ENCODE measurements at places on chromosomes 7 and 10. TPM values are rescaled to one million over a fixed set of nuclear protein-coding genes. Genes with fewer than 3 reads are reported as not detected.

GRCh38 chr10:99530108-99531025, 2.4 kb upstream of the NKX2-3 start:
- peaks cover 11% of the 10 kb centered on the region for H3K36me3 ChIP-seq
- peaks cover 22% of the 10 kb centered on the region for H3K4me1 ChIP-seq
- H3K4me3 ChIP-seq = peak overlapping the region; percentile 57
- no peak overlapping the region for H3K27ac ChIP-seq
- DNase-seq = no peak

GRCh38 chr10:67612176-67612575, 83.8 kb downstream of the CTNNA3 start:
- no peaks in the 10 kb centered on the region for H3K36me3 ChIP-seq
- H3K27ac ChIP-seq = no peak overlapping the region
- no peak for DNase-seq

Gene CYP3A5
- not detected for total RNA-seq

DNA sequence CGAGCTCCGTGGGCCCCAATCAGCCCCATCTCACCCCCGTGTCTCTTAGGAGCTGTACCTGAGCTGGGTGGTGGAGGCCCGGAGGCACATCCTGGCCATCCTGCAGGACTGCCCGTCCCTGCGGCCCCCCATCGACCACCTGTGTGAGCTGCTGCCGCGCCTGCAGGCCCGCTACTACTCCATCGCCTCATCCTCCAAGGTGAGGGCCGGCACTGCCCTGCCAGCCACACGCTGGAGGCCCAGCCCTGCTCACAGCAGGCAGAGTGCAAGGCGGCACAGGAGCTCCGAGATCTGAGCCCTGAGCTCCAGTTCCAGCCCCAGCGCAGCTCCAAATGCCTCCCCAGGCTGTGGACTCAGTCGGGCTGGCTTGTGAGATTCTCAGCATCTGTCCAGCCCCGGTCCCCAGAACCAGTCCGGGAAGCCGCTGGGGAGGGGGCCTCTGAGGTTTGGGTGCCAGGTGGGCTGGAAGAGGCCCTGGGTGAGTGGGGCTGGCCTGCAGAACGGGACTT, 9.3 kb downstream of the TMEM120A start:
- H3K36me3 ChIP-seq = peaks cover 7% of the 10 kb centered on the region
- H3K27me3 ChIP-seq = peaks cover 3% of the 10 kb centered on the region
- no peak overlapping the region for H3K4me3 ChIP-seq
- peaks cover 6% of the 10 kb centered on the region for H3K4me1 ChIP-seq
- DNase-seq = no peak
- H3K27ac ChIP-seq = no peak overlapping the region

Gene HOGA1
- total RNA-seq = 0.36 TPM

DNA sequence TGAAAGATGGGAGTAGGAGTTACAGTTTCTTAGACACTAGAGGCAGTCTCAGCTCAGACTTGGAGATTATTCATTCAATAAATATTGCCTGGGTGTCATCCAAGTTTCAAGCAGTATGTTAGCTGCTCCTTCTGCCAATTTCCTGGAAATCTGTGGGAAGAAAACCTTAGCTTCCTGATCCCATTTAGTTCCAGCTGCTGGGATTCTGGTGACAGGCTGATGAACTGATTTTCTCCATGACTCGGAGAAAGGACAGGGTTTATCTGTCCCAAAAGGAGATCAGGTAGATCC, 95.8 kb downstream of the CLEC2L start:
- H3K27ac ChIP-seq = no peak overlapping the region
- DNase-seq = no peak
- H3K4me3 ChIP-seq = no peak overlapping the region
- H3K4me1 ChIP-seq = peaks cover 3% of the 10 kb centered on the region
- H3K36me3 ChIP-seq = peaks cover 18% of the 10 kb centered on the region

GRCh38 chr7:4842319-4843064, 19.3 kb downstream of the PAPOLB start:
- peak overlapping the region; percentile 93 for H3K27ac ChIP-seq
- no peak overlapping the region for H3K4me3 ChIP-seq
- H3K36me3 ChIP-seq = no peaks in the 10 kb centered on the region
- no peaks in the 10 kb centered on the region for H3K27me3 ChIP-seq
- peaks cover 3% of the 10 kb centered on the region for H3K4me1 ChIP-seq

- no peak overlapping the region for H3K4me3 ChIP-seq
- no peaks in the 10 kb centered on the region for H3K27me3 ChIP-seq
- H3K27ac ChIP-seq = no peak overlapping the region
- H3K4me1 ChIP-seq = no peaks in the 10 kb centered on the region
- DNase-seq = no peak
These were observed 70.9 kb downstream of the CCDC7 start for GRCh38 chr10:32516567-32517495.

Gene FBXO24
- total RNA-seq = 0.61 TPM

Gene HKDC1
- total RNA-seq = not detected

Measured in neural crest cell (in vitro differentiated cells).